ENCODE measurements at places on chromosomes 7 and 10.
A peak's percentile ranks its signal among the peaks of the same experiment; 100 is the strongest.

- no peak overlapping the region for H3K4me3 ChIP-seq
- H3K27me3 ChIP-seq = no peaks in the 10 kb centered on the region
- H3K36me3 ChIP-seq = no peaks in the 10 kb centered on the region
Measured at GRCh38 chr7:77475181-77475580, 59.0 kb upstream of the GSAP start.

- no peak for DNase-seq
- H3K36me3 ChIP-seq = no peaks in the 10 kb centered on the region
- no peak overlapping the region for H3K27ac ChIP-seq
- H3K4me3 ChIP-seq = no peak overlapping the region
- H3K27me3 ChIP-seq = no peaks in the 10 kb centered on the region
Measured at GRCh38 chr7:129828989-129829736, 123.6 kb downstream of the UBE2H start.

DNA sequence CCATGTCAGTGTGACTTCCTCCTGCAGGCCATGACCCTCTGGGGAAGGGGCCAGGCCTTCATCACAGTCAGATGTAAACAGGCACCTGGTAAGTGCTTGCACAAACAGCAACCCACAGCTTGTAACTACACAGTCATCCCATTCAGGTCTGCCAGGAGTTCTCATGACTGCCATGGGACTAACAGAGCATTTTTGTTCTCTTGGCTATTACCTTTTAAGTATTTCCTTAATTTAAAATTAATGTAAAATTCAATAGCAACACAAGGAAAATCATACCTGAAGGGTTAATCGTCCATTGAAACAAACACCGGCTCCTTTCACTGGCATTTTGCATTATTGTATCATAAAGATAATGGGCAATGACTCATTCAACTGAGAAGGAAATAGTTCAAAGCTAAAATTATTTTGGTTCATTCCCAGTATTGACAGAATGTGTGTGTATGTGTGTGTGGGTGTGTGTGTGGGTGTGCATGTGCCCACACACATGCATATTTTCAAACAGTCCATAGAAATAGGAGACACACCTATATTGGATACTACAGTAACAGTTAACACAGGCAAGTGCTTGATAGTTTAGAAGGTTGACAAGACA, 307.9 kb downstream of the WDR11 start:
- H3K27me3 ChIP-seq = no peaks in the 10 kb centered on the region
- H3K4me3 ChIP-seq = no peak overlapping the region
- no peak overlapping the region for H3K27ac ChIP-seq
- H3K36me3 ChIP-seq = no peaks in the 10 kb centered on the region
- no peak for DNase-seq

- H3K27ac ChIP-seq = no peak overlapping the region
- no peaks in the 10 kb centered on the region for H3K4me1 ChIP-seq
- DNase-seq = no peak
- peaks cover 45% of the 10 kb centered on the region for H3K36me3 ChIP-seq
Measured at GRCh38 chr7:88156356-88156755, 63.5 kb downstream of the SRI start.

GRCh38 chr7:134420424-134421125, 38.3 kb downstream of the AKR1B1 start:
- H3K4me3 ChIP-seq = no peak overlapping the region
- H3K4me1 ChIP-seq = no peaks in the 10 kb centered on the region
- H3K36me3 ChIP-seq = no peaks in the 10 kb centered on the region
- no peak overlapping the region for H3K27ac ChIP-seq
- DNase-seq = no peak

GRCh38 chr10:21209495-21209894, 312.4 kb upstream of the NEBL start:
- no peak overlapping the region for H3K27ac ChIP-seq
- no peak overlapping the region for H3K4me3 ChIP-seq
- H3K27me3 ChIP-seq = peaks cover 5% of the 10 kb centered on the region
- peaks cover 6% of the 10 kb centered on the region for H3K36me3 ChIP-seq
- DNase-seq = no peak

DNA sequence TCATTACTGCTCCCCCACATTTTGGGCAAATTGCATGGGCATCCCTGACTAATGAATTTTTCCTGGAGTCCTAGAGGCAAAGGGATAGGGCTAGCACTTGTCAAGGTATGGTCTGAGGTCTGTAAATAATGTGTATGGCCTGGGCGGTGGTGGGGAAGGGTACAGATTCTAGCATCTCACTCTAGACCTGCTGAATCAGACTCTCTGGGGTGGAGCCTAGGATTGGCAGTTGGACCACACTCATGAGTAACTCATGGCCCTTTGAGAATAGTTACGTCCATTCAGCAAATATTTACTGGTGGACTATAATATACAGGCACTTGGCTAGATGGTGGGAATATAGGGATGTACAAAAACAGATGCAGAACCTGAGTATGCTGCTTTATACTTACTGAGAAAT, 118.0 kb downstream of the CELF2 start:
- DNase-seq = no peak
- peaks cover 19% of the 10 kb centered on the region for H3K4me1 ChIP-seq
- no peak overlapping the region for H3K4me3 ChIP-seq
- H3K27ac ChIP-seq = no peak overlapping the region
- H3K36me3 ChIP-seq = no peaks in the 10 kb centered on the region

- no peak overlapping the region for H3K27ac ChIP-seq
- H3K4me1 ChIP-seq = no peaks in the 10 kb centered on the region
- H3K4me3 ChIP-seq = no peak overlapping the region
- no peaks in the 10 kb centered on the region for H3K27me3 ChIP-seq
- no peak for DNase-seq
Measured at GRCh38 chr10:124589491-124590041, 127.9 kb downstream of the LHPP start.

- no peak for DNase-seq
- peaks cover 15% of the 10 kb centered on the region for H3K4me1 ChIP-seq
Measured at GRCh38 chr10:7797582-7797981, 9.6 kb downstream of the ATP5F1C start.

DNA sequence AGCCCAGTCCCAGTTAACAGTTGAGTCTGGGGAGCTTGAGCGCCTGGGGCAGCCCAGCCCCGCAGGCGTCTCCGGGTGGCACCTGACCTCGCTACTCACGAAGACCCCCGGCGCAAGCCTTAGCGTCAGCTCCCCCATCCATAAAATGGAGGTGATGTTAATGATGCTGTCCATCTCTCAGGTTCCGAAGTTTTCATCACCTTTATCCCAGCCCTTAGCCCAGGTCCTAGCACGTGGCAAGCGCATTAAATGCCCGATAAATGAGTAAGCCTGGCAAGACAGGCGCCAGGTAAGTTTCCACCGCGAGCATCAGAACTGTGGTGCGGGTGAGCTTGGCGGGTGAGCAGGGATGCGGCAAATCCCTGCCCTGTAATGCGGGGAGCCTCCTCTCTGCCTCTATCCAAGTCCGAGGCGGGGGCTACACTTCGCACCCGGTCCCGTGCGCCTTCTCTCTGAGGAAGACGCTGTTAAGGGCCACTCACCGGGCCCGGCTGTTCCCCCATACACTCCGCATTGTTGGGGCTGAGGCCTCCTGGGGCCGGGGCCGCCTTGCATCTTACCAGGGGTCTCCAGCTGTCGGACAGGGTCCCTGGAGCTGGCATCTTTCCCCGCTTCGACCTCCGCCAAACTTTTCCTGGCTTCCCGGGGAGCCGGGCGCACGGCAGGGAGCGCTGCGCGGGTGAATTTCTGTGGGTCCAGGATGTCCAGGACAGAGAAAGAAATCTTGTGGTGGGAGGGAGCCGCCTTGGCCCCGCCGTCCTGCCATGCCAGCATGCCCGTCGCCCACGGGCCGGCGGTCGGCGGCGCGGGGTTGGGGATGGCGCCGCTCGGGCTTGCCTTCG, 444 bp downstream of the NKX1-2 start:
- peaks cover 18% of the 10 kb centered on the region for H3K4me1 ChIP-seq
- H3K36me3 ChIP-seq = no peaks in the 10 kb centered on the region
- no peak for DNase-seq
- no peak overlapping the region for H3K4me3 ChIP-seq
- H3K27me3 ChIP-seq = peaks cover 96% of the 10 kb centered on the region

DNA sequence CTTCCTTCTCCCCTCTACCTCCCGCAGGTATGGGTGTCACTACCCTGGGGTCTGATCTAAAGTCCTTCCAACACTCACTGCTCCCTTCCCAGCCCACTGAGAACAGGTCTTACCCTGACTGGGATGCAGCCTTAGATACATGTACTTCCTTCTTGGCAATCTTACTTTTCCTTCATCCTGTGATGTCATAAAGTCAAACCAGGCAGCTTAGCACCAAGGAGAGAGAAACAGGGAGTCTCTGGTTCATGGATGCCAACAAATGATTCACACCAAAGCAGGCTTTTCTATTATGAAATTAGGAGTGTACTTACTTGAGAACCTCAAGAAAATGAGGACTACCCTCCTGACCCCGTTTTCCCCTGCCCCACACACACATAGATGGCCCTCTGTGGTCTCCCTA, 111.0 kb upstream of the KMT2E start:
- H3K4me3 ChIP-seq = no peak overlapping the region
- no peaks in the 10 kb centered on the region for H3K4me1 ChIP-seq
- DNase-seq = no peak
- no peak overlapping the region for H3K27ac ChIP-seq

DNA sequence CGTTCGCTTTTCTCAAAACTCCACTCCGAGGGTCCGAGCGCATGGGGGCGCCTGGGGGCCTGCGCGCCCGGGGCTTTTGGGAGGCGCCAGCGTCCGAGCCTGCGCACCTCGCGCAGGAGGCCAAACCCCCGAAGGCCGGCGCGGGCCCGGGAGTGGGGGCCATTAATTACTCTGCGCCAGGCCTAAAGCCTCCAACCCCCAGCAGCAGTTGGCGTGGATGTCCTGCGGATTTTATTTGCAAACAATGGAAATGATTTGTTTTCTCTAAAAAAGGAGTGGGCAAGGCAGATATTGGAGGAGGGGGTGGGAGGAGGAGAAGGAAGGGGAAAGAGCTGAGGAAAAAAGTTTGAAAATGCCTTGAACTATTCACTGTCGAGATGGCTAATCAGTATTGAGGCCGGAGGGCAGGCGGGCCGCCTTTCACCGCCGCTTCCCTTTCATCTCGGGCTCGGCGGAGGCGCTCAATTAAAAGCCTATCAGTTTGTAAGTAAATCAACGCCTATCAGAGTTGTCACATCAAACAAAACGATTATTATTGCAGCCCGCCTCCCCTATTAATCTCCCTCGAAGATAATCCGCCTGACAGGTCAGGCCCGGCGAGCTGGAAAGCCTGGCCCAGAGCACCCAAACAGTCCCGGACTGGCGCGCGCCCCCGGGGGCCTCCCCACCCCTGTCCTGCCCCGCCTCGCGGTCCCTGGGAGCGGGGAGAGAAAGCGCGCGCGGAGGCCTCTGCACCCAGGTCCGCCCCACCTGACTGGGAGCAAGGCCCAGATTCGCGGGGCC, 3.4 kb upstream of the ZNF503 start:
- H3K4me1 ChIP-seq = peaks cover 47% of the 10 kb centered on the region
- H3K36me3 ChIP-seq = peaks cover 7% of the 10 kb centered on the region
- H3K27me3 ChIP-seq = peaks cover 47% of the 10 kb centered on the region

- peaks cover 52% of the 10 kb centered on the region for H3K36me3 ChIP-seq
- H3K4me1 ChIP-seq = peaks cover 47% of the 10 kb centered on the region
- no peaks in the 10 kb centered on the region for H3K27me3 ChIP-seq
- DNase-seq = no peak
- no peak overlapping the region for H3K27ac ChIP-seq
Measured at GRCh38 chr10:58237014-58237834, 30.5 kb downstream of the IPMK start.

DNA sequence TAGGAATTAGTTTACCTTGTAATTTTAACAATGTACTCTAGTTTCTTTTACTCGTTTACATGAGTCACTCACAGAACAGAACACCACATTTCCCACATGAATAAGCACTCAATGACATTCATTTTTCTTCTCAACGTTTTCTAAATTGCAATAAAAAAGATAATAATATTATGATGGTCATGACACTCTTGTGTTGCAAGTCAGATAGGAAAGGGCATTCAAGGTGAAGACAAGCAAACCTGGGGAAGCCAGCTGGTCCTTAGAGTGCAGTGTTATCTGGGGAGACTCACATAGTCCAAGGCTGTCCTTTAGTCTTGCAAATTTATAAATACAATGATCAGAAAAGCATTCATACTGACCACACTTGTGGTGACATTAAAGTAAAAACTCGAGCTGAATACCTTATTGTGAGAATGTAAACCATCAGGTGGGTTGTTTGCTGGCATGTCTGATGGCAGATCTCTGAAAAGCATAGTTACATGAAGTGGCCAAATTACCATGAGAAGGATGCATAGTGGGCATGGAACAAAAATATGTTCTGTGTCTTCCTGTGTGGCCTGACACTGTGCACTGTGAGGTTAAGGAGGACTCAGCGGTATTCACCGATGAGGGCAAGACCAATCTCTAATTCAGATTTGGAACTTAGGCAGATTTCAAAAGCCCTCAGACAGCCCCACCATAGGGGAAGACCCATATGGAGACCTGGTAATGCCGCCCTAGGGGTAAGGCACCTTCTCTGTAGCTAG, 158.9 kb upstream of the ASAH2 start:
- H3K36me3 ChIP-seq = peaks cover 10% of the 10 kb centered on the region
- no peak for DNase-seq
- no peak overlapping the region for H3K27ac ChIP-seq
- H3K4me3 ChIP-seq = no peak overlapping the region
- peaks cover 19% of the 10 kb centered on the region for H3K4me1 ChIP-seq
- no peaks in the 10 kb centered on the region for H3K27me3 ChIP-seq

DNA sequence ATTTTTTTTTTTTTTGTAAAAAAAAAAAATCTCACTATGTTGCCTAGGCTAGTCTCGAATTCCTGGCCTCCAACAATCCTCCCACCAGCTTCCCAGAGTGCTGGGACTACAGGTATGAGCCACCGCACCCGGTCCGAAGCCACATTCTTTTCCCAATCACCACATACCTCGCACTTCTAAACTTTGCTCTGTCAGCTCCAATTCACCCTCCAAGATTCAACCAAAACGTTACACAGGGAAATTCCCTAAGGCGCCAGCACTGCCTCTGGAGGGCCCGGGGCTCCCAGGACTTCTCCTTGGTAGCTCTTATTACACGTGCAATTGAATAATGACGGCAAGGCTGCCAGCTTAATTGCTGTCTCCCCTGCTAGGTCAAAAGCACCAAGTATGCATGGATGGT, 10.3 kb upstream of the DNAAF5 start:
- no peak overlapping the region for H3K4me3 ChIP-seq
- H3K36me3 ChIP-seq = peaks cover 7% of the 10 kb centered on the region
- H3K27me3 ChIP-seq = no peaks in the 10 kb centered on the region
- peaks cover 5% of the 10 kb centered on the region for H3K4me1 ChIP-seq
- peak overlapping the region; percentile 6 for H3K27ac ChIP-seq

DNA sequence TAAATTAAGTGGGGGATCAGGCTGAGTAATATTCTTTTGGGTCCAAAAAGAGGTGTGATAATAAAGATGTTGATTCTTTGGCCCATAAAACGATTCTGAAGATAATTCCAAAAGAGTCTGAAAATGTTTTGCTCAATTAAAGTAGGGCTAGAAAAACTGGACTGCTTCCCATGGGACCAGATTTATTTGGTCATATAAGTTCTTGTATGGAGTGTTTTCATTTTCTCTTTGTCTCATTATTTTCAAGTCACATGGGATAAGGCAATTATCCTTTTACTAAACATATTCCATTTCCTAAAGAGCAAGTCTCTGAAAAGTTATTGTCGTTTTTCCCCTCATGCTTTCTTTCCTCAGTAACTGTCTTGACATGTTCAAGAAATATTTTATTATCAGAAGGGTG, 41.5 kb downstream of the CDK6 start:
- H3K4me3 ChIP-seq = no peak overlapping the region
- no peaks in the 10 kb centered on the region for H3K27me3 ChIP-seq
- H3K4me1 ChIP-seq = peaks cover 42% of the 10 kb centered on the region
- DNase-seq = no peak
- H3K27ac ChIP-seq = no peak overlapping the region

- H3K27me3 ChIP-seq = no peaks in the 10 kb centered on the region
Measured at GRCh38 chr10:19845503-19846368, 29.5 kb downstream of the PLXDC2 start.

GRCh38 chr7:47357361-47357760, 224.6 kb downstream of the TNS3 start:
- peaks cover 4% of the 10 kb centered on the region for H3K4me1 ChIP-seq
- H3K27ac ChIP-seq = no peak overlapping the region
- H3K36me3 ChIP-seq = no peaks in the 10 kb centered on the region
- H3K4me3 ChIP-seq = no peak overlapping the region
- DNase-seq = no peak
